ENCODE measurements at places on chromosomes 3 and 15. TPM values are rescaled to one million over a fixed set of nuclear protein-coding genes. Genes with fewer than 3 reads are reported as not detected.

GNAT1 gene
- total RNA-seq = not detected

LMCD1 gene
- 24.9 TPM for total RNA-seq

MITF gene
- 0.68 TPM for total RNA-seq

C3orf70 gene
- not detected for total RNA-seq

ALDH1A3 gene
- total RNA-seq = 168 TPM
